ENCODE measurements at places on chromosomes 11 and 22.
A peak's percentile ranks its signal among the peaks of the same experiment; 100 is the strongest.

DNA sequence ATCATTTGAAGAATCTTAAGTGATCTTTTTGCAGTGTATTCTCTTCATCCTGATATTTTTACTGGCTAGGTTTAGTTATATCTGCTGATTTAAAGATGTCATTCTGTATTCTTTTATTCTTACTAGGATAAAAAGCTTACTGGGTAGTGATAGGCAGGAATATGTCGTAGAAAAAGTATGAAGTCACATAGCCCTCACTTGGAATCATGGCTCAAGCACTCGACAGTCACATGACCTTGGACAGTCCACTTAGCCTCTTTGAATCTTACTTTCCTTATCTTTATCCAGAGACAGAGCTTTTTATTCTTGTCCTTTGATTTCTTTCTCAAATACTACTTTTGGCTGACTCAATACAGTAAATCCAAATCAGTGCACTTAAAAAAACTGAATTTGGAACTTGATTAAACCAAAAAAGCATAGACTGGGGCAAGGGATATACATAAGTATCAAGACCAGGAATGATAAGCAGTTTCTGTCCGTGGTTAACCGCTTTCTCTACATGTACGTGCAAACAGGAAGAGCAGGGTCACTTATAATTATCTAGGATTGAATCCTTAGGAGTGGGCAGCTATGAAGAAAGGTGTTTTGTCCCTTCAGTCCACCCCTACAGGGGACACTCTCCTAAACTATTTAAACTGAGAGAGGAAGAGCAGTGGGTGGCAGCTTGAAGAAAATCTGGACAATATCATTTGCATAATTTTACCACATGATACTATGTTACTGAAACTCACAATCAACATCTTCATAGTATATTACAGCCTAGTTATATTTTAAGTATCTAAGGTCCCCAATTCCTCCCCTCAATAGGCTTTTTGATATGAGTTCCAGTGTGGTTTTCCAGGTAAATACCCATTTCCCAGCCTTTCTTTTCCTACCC lies 8.0 kb downstream of the MMP7 start:
- DNase-seq, result no peak

GRCh38 chr11:92552942-92553341 lies 328.3 kb downstream of the FAT3 start:
- DNase-seq, result no peak

DNA sequence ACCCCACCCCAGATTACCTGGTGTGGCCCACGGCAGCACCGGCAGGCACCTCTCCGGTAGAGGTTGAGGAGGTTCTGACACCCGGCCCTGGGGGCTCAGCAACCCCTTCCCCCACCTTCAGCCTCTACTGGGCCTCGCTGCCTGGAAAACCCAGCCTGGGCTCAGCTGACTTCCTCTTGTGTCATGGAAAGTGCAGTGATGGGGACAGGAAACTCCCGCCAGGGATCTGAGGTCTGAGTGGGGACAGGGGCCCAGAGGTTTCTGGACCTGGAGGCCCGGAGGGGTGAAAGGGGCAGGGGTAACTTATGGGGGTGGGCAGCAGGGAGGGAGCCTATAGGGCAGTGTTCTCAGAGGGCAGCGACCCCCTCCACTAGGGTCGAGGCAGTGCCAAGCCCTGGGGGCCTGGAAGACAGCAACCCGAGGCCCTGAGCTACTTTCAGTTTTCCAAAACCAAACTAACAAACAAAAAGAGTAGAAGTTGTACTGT lies 10.0 kb upstream of the CD5 start:
- no peak for DNase-seq

DNA sequence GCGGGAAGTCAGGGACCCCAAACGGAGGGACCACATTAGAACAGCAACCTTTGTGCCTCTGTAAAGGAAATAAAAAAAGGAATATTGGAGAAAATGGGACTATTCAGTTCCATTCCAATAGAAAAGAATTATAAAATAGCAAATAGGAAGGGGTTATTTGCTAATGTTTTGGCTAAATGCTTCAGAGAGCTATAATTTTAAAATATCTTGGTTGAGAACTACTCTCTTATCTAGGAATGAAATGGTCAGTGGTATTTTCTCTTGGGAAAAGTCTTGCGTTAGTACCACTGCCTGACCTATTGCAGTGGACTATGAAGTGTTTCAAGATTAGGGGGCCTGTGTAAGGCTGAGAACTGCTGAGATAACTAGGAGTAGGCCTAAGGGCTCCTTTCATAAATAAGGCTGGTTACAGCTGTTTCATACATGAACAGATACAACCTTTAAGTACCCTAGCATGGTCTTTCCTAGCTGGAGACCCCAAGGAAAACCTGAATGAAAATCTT lies 6.9 kb upstream of the WEE1 start:
- DNase-seq, result no peak

DNA sequence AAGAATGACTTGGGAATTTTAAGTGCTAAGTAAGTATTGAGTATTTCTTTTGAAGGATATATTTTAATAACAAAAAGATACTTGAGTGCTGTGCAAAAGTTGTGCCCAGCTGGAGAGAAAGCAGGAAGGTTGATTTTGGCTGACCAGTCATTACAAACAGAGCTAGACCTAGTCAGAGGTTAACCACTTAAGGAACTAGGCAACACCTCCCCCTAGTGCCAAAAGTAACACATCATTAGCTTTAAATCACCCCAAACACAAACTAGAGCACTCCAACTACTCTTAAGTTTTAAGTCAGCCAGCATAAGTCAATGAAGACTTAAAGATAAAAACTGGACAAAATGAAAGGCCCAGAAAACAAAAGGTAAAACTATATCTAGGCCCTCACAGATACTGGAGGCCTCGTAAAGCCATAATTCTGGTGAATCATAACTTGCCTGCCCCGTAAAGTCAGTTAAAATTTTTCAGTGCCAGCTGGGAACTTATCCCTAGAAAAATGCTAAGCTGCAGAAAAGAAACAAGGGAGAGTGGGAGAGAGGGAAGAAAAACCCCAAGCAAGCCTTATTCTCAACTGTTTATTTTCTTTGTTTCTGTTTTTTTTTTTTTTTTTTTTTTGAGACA lies 4.6 kb downstream of the TMEM9B start:
- peak; percentile 60 for DNase-seq

DNA sequence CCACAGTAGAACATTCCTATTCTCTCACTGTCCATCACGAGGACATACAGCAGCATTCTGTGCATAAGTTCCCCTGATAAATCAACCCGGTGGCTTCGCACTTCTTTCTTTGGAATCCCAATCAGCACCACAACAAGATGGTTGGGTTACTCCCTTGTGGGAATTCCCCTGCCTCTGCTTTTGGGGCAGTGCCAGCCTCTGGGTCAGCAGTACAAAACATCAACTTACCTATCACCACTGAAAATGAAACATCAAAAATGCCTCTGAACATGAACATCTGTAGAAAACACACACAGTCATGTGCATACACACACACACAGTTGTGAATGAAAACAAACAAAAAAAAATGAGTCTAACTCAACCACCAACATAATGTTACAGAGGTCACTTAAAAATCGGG lies 79.3 kb downstream of the KCNA4 start:
- DNase-seq, result no peak

GRCh38 chr11:107792049-107792443 lies 66.5 kb downstream of the SLC35F2 start:
- DNase-seq, result no peak

GRCh38 chr22:28574159-28574788 lies 105.4 kb downstream of the TTC28 start:
- DNase-seq, result no peak

GRCh38 chr11:95443386-95443785 lies 212.4 kb upstream of the SESN3 start:
- DNase-seq, result peak; percentile 25

- DNase-seq, result no peak
These were observed 999.6 kb downstream of the BRD1 start for GRCh38 chr22:48827904-48828555.

DNA sequence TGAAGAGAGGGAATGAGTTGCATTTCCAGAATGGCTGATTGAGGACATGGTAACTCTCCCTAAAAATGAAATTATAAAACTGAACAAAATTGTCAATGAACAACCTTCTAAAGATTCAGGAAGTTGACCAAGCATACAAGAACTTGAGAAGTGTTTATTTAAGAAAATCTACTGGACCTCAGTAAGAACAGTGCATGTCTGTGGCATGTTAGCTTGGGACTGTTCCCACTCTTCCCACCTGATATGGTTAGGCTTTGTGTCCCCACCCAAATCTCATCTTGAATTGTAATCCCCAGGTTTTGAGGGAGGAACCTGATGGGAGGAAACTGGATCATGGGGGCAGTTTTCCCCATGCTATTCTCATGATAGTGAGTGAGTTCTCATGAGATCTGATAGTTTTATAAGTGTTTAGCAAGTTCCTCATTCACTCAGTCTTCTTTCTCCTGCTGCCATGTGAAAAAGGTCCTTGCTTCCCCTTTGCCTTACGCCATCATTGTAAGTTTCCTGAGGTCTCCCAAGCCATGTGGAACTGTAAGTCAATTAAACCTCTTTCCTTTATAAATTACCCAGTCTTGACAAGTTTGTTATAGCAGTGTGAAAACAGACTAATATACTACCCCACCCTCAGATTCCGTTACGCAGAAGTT lies 15.4 kb downstream of the MS4A13 start:
- DNase-seq, result no peak

DNA sequence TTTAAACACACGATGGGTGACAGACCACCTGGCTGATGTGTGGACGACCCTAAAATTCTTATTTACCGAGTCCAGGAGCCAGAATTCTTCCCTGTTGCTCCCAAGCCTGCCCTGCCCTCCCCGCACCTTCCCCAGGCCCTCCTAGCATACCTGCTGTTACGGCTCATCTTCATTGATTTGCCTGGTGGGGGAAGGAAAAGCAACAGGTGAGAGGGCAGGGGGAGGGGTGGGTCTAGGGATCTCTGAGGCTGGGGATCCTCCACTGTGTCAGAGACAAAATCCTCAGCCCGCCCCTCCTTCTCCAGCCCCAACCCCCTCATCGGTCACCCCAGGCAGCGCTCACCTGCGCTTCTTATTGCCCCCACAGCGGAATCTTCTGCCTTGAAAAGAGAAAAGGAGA lies 4.0 kb downstream of the FXYD2 start:
- no peak for DNase-seq

GRCh38 chr11:17563231-17563646 lies 16.2 kb downstream of the OTOG start:
- no peak for DNase-seq

GRCh38 chr11:76251576-76251975 lies 45.3 kb upstream of the WNT11 start:
- DNase-seq, result no peak
